Islet precursor cell (in vitro differentiated cells): ENCODE measurements at places on chromosomes 1 and 21.

DNA sequence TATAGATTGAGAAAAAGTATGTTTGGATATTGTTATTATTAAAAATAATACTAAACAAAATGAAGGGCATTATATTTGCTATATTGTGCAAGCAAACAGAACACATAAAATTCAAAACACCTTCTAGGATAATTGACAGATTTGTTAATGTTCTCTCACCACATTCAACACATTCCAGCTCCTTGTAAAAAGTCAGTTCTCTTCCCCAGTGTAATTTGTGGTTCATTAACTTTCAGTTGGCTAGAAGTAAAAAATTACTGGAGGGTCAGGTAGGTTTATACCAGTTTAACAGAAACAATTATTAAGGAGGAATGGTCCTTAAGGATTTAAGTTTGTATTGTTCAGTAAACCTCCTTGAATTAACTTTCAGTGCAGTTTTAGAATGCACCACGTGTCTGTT lies 1235.3 kb upstream of the ADGRL2 start:
- DNase-seq, result no peak

DNA sequence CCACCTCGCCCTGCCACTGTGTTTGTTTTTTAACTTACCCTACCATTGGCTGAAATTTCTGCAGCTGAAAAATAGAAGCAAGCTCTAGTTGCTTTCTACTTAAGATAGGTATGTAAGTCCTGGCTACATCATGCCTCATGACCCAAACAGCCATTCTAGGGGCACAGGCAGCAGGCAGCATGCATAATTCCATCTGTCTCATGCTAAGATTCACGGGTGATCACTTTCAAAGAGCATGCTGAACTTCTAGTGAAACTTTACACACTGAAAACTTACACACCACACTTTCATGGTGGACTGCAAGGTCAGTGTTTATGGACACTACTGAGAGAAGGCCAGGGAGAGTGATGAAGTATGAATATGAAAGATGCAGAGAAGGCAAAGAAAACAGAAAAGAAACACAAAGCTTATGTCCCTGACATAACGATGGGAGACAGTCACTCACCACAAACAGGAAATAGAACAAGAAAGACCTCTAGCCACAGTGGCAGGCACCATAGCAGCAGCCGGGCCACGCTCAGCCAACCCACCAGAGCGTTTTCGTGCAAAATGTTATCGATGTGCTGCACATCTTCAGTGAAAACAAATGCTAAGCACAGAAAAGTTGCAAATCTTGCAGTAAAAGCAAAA lies 102.3 kb upstream of the TIAM1 start:
- DNase-seq, result no peak

DNA sequence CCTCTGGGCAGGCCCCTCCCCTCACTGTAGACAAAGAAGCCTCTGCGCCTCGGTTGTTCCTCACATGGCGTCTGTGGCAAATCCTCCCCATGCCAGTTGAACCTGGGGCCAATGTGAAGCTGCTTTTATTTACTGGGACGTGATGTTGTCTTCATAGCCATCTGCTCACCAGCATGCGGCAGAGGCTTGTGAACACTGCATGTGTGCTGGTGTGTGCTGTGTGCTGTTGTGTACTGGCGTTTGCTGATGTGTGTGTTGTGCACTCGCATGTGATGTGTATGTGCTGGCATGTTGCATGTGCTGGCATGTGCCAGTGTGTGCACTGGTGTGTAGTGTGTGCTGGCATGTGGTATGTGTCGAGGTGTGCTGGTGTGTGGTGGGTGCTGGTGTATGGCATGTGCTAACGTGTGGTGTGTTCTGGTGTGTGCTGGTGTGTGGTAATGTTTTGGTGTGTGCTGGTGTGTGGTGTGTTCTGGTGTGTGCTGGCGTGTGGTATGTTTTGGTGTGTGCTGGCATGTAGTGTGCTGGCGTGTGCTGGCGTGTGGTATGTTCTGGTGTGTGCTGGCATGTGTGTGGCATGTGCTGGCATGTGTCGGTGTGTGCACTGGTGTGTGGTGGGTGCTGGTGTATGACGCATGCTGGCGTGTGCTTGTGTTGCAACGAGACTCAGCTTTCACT lies 37.2 kb upstream of the TRAPPC10 start:
- DNase-seq, result no peak

GRCh38 chr1:160115545-160116282 lies at the start of gene ATP1A2:
Gene ATP1A2, plus strand, starts transcription at chr1:160115759. Its CDS starts 103 bp downstream, at chr1:160115862.
- peak; percentile 66 for DNase-seq

- DNase-seq, result no peak
These were observed 1524.3 kb upstream of the B3GALT2 start for GRCh38 chr1:194710671-194711070.

GRCh38 chr1:158931055-158931737 lies at the start of gene PYHIN1:
Gene PYHIN1, plus strand, starts transcription at chr1:158931552. Its CDS starts 5,359 bp downstream, at chr1:158936911.
- DNase-seq, result no peak

DNA sequence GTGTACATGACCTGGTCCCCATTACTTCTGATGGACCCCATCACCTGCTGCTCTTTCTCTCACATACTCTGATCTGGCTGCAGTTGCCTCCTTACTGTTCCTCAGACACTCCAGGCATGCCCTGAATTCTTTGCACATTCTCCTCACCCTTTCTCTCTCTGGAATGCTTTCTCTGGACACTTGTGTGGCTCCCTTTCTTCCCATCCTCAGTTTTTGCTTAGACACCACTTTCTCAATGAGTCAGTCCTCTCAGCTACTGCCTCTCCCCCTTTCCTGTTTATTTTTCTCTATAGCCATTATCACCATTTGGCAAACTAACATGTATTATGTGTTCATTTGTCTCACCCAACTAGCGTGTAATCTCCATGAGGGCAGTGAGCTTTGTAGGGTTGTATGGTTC lies 28.1 kb downstream of the PLXNA2 start:
- DNase-seq, result peak; percentile 70

- no peak for DNase-seq
These were observed 874.8 kb downstream of the AMY1C start for GRCh38 chr1:104624538-104624937.

- DNase-seq, result peak; percentile 61
These were observed at the start of gene IL12RB2 for GRCh38 chr1:67307251-67308060. Gene IL12RB2, plus strand, starts transcription at chr1:67307873. Its CDS starts 12,496 bp downstream, at chr1:67320369.
